NCI-H1105 (cell line): ENCODE measurements at places on chromosomes 16 and 17.

DNA sequence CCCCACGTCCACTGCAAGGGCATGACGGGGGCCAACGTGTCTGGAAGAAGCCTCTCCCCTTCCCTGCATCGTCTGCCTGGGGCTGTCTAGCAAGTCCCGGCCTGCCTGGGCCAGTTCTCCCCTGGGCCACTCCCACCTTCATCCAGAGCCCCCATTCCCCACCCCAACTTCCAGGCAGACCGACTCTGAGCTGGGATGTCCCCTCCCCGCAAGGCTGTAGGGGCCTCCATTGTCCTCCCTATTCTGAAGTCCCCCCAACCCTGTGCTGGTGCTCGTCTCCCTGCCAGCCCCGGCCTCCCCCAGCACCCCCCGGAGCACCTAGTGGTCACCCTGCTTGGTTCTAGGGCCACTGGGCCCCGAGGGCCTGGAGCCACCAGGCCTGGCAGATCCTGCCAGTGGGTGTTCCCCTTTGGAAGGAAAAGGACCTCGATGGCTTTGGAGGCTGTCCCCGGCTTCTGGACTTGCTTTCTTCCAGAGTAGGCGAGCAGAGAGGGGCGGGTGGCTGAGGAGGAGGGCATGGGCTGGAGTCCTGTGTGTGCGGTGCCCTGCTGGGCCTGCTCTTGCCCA lies 4.8 kb downstream of the GLIS2 start:
- DNase-seq = no peak

GRCh38 chr17:7476494-7476893 lies 2.9 kb downstream of the ZBTB4 start:
- no peak for DNase-seq

- no peak for DNase-seq
Observed at GRCh38 chr16:50311134-50311528, 44.8 kb downstream of the ADCY7 start.

- DNase-seq = no peak
Observed at GRCh38 chr17:4548721-4549531, 6.3 kb downstream of the MYBBP1A start.

DNA sequence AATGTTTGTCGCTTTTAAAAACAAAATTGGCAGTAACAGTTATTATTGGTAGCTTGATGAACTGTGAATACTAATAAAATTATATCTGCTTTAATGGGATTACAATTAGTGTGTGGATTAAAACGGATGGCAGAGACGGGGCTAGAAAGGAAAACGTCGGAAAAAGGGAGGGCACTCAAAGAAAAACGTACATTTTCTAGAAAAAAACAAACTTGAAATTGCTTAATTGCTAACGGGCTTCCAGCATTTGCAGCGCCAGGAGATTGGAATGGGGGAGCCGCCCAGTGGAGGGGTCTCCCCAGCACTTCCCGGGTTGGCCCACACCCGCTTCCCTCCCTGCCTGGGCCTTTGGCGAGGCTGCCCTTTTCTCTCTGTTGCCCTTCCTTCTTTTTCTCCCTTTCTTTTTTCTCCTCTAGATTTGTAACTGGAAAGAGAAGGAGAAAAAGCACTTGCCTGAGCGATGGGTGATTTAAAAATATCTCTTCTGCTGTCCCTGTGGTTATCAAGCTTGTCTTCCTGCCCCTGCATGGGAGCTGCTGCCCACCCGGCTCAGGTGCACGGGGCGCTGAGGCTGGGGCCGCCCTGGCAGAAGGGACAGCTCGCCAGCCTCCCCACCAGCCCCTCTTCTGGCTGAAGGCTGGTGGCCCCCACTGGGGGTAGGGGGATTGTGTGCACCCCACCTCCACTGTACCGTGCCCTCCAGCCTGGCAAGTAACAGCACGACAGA lies 5.9 kb downstream of the BAHCC1 start:
- DNase-seq = no peak

DNA sequence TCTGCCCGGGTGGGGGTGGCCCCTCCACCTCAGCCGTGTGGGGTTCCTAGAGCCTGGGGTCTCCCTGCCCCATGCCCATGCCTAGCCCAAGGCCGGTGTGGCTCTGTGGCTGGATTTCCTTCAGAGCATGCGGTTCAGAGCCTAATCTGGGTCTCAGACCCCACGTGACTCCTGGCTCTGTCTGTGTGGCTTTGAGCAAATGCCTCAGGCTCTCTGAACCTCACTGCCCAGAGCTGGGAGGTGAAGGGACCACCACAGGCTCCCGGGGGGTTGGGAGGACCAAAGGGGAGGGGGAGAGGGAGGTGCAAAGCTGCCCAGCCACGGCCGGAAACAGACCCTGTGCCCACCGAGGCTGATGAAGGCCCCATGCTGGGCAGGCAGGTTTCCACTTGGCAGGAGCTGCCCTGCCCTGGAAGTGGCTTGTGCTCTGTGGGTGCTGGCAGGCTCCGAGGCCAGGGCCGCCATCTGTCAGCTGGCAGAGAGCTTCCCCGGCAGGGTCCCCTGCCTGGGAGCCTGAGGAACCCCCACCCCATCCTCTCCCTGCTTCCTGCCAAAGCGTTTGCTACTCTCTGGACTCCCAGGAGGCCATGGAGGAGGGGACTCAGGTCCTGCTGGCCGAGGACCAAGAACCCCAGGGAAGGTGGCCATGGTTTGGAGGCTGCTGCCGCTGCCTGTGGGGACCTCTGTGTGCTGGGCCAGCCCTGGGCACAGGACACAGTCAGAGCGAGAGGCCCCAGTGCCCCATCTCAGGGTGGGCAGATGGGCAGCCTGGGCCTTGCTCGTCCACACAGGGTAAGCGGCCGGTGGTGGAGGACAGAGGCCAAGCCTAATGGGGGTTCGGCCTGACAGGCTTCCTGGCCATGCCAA lies 4.0 kb downstream of the CDH15 start:
- no peak for DNase-seq

- DNase-seq = peak; percentile 8
Observed at GRCh38 chr17:50638966-50639713, 4.5 kb downstream of the ABCC3 start.

DNA sequence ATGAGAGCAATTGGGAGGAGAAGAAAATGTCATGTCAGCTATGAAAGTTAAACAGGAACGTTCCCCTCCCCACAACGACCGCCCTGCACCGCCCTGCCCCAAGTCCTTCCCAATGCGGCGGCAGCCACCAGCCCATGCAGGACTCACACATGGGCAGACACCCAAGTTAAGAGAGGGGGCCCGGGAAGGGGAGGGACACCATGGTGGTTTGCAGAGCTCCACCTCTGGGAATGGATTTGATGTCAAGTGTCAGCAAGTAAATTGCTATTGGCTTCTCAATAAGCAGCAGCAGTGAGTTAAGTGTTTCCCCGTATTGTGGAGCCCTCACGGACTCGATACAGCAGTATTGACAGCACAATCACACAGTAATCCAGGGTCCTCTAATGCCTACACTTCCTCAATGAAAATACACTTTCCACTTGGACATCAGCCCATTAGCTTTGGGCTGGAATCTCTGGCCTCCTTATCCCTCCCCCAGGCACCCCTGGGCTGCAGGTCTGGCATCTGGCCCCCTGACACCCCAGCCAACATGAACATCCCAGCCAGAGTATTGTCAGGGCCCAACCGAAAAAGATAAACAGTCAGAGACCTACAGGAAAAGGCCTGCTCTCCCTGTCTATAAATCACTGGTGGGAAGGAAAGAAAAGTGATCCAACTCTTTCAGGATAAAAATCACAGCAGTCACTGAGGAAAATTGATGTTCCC lies 22.6 kb downstream of the ZFHX3 start:
- DNase-seq = no peak

- DNase-seq = no peak
Observed at GRCh38 chr17:31743797-31744196, 115.2 kb downstream of the COPRS start.

GRCh38 chr17:64016231-64016784 lies 4.1 kb downstream of the ICAM2 start:
- DNase-seq = no peak

GRCh38 chr17:78272181-78272913 lies 40.9 kb downstream of the TMEM235 start:
- DNase-seq = no peak

DNA sequence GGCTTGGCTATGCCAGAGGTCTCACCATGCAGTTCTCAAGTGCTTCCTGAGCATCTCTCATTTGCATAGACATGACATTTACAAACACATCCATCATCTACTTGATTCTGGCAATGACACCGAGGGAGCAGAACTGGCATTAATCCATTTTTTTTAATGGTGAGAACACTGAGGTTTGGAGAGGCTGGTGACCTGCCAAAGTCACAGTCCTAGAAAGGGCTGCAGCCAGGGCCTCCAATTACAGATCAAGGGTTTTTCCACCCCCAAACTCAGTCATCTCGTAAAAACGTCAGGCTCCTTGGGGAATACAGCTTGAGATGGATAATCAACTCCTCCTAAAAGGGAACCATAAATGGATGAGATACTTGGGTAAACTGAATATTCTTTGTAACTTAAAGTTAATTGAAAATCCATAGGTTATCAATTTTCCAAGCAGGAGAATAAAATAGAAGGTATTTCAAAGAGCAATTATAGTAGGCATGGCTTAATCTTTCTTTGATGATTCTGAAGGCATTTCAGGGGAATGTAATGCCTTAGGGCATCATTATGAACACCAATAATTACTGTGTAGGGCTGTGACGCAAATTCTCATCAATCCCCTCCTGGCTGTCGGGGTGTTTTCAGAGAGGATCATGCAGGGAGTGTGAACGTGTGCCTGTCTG lies 9.4 kb upstream of the MEOX1 start:
- peak; percentile 74 for DNase-seq

DNA sequence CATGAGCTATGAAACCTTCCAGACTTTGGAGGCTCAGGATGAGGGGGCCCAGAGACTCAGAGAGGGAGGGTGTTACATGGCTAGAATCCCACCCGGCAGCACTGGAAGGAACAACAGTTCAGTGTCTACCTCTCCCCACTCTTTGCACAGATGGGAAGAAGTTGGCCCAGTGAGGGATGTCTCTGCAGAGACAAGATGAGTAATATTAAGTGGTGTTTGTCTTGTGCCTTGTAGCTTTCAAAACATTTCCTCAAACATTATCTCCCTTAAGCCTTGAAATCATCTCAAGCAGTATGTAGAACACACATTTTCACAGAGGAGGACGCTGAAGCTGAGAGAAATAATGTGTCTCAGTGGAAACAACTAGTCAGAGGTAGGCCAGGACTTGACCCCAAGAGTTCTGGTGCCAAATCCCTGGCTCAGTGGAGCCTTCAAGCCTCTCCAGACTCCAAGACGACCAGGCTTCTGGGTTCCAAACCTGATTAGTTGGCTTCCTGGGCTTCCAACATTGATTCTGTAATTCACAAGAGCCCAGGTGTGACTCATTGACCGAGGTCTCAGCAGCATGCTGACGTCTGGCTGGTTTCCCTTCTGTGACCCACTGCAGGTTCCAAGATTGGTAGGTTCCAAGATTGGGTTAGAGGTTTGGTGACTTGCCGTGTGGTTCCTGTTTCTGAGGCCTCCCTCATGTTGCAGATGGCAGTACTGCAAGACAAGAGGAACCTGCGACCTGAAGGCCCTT lies 7.4 kb downstream of the RNF112 start:
- no peak for DNase-seq

- peak; percentile 47 for DNase-seq
Observed at GRCh38 chr17:58325289-58325726, 3.3 kb downstream of the TSPOAP1 start.

DNA sequence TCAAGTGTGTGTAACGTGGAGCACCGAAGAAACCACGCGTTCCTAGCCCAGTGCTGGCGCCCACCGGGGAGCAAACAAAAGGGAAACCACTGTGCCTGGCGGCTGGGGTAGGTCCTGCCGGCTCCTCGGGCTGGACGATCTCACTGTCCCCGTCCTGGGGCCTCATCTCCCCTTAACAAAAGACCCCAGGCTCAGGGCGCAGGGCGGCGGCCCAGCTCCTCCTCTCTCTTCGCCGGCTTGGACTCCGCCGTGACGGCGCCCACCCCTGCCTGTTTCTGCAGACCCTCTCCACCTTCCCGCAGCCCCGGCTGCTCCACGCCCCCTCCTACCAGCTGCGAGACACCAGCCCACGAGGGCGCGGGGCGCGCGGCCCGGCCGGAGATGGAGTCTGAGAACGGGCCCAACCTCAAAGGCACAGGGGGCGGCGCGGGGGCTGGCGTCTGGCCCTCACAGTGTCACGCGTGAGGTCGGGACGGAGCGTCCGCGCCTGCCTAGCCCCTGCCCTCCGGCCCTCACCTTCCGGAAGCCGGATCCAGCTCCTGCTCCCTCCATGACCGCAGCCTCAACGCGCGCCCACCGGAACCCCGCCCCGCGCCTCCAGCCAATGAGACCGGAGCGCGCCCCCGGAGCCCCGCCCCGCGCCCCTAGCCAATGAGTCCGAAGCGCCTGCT lies at the start of gene CENPX:
CENPX (minus strand) TSS at position 569 of the 671 bp plus-strand sequence; CDS start at position 552, 17 bp downstream.
- DNase-seq = no peak

DNA sequence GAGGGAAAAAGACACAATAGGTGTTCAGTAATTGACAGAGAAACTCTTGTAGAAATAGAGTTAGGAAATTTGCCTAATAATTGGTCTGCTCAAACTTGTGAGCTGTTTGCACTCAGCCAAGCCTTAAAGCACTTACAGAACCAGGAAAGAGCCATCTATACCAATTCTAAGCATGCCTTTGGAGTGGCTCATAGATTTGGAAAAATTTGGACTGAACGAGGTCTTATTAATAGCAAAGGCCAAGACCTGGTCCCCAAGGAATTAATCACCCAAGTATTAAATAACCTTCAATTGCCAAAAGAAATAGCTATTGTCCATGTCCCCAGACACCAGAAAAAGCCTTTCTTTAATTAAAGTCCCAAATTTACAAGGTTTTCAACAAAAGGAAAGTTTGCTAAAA lies 90.3 kb downstream of the EMP2 start:
- no peak for DNase-seq

GRCh38 chr17:70071127-70071526 lies 3.9 kb upstream of the KCNJ16 start:
- no peak for DNase-seq

- DNase-seq = no peak
Observed at GRCh38 chr16:1532771-1533170, 695 bp upstream of the TMEM204 start.

DNA sequence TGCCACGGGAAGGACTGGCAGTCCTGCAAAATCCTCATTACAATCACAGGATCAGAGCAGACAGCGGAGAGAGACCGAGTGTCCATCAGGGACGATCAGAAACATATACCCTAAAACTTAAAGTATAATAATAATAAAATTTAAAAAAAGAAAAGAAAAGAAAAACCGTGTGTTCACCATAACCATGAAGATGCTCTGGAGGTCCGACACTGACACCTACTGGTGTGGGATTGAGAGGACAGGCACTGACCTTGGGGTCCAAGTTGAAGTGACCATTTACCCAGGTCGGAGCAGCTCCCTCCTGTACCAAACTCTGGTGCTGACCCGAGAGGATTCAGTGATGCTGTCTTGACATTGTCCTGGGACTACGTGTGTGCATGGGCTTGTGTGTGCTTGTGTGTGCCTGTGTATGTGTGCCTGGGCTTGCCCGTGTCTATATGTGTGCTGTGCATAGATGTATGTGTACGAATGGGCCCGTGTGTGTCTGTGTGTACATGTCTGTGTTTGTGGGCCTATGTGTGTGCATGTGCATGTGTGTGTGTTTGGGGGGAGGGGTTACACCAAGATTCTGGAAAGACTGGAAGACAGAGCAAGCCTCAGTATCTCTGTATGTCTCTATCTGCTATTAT lies 10.0 kb upstream of the CD300LD start:
- DNase-seq = peak; percentile 4

GRCh38 chr16:79600638-79601091 lies at the start of gene MAF:
MAF (minus strand) TSS chr16:79600737; CDS start chr16:79599902, 835 bp downstream.
- DNase-seq = peak; percentile 87
